ENCODE measurements at places on chromosomes 12 and 14. TPM values are rescaled to one million over a fixed set of nuclear protein-coding genes. Genes with fewer than 3 reads are reported as not detected.

GRCh38 chr14:58829594-58829993 lies 191.8 kb downstream of the DACT1 start:
- DNase-seq = no peak

GRCh38 chr12:111111681-111112080 lies 191.3 kb upstream of the MYL2 start:
- no peak for DNase-seq

DNA sequence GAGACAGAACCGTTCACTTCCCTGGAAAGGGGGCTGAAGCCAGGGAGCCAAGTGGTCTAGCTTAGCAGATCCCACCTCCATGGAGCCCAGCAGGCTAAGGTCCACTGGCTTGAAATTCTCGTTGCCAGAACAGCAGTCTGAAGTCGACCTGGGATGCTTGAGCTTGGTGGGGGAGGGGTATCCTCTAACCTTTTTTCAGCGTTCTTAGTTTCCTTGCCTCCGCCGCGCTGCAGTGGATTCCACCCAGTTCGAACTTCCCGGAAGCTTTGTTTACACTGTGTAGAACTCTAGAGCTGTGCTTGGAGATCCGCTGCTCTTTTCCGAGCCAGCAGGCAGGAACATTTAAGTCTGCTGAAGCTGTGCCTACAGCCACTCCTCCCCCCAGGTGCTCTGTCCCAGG lies 45.2 kb upstream of the FKBP4 start:
- no peak for DNase-seq

KCNA1 gene
- not detected for total RNA-seq

- DNase-seq = no peak
Measured at GRCh38 chr12:12979126-12979525, 20.9 kb downstream of the HEBP1 start.

DNA sequence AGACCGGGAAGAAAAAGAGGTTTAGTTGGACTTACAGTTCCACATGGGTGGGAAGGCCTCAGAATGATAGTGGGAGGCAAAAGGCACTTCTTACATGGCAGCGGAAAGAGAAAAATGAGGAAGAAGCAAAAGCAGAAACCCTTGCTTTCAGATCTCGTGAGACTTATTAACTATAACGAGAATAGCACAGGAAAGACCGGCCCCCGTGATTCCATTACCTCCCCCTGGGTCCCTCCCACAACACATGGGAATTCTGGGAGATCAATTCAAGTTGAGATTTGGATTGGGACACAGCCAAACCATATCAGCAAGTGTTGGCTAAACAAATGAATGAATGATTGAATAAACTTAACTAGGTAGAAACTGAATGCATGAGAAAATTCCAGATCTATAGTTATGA lies 85.3 kb upstream of the PARP11 start:
- DNase-seq = no peak

DNA sequence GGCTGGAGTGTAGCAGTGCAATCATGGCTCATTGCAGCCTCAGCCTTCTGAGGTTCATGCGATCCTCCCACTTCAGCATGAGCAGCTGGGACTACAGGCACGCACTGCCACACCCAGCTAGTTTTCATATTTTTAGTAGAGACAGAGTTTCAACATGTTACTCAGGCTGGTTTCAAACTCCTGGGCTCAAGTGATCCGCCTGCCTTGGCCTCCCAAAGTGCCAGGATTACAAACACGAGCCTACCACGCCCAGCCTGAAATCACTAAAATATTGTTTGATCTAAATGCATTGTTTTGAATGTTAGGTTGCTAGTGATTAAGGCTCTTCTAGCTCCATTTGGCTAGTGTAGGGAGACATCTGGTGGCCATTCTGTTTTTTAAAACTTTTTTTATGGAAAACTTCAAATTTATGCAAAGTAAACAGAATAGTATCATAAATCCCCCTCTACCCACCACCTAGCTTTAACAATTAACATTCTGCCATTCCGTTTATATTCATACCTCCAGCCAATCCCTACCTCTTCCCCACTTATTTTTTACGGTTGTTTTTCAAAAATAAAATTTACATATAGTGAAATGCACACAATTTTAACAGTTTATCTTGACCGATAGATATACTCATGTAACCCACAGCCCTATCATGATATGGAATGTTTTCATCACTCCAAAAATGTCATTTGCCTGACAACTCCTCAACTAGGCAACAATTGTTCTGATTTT lies 37.8 kb downstream of the MYO1H start:
- no peak for DNase-seq

DNA sequence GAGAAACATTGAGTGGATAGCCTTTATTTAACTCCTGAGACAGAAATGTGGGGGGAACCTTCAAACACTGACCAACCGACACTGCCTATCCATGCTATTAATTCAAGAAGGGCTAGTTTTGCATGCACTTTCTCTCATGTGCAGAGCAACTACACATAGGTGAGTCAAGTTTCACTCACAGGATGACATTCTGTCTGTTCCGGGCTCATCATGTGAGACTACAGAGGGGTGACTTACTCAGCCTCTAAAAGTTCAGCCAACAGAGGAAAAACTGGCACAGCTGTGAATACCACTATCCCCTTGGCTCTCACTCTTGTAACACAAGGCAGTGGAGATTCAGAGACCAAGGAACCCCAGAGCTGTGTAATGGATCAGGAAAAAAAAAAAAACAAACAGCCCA lies 13.3 kb downstream of the BEST3 start:
- no peak for DNase-seq
